NCI-H1436 (cell line): ENCODE measurements at places on chromosomes 4 and X.
A peak's percentile ranks its signal among the peaks of the same experiment; 100 is the strongest.

DNA sequence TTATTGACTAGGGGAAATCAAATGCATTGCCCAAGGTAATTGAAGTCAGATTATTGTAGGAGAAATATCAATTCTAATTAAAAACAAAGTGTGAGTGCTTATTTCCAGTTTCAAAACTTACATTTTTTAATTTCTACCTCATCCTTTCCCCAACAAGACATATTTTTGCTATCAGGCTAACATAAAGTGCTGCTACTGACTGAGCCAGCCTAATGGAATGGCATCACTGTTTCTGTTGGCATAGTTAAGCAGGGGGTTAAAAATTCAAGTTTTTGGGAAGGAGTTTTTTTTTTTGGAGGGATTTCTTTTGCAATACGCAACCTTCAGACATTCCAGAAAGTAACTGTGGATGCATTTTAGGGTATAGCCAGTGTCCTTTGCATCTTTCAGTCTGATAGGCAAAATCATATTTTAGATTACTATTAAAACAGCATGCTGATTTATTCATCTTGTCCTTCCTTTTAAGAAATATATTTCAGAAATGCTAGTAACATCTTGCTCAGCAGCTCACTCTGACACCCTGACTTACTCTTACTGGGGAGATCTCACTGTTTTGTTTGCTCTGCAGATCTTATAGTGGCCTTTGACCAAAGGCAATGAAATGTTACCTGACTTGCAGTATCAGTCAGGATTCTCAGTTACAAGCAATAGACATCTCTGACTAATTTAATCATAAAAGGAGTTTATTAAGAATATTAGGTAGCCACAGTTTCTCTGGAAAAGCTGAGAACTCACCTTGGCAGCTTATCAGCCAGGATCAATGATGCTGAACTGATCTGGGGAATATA lies 24.4 kb downstream of the GAB1 start:
- no peak for DNase-seq

- no peak for DNase-seq
Measured at GRCh38 chr4:148292686-148293085, 149.5 kb downstream of the NR3C2 start.

DNA sequence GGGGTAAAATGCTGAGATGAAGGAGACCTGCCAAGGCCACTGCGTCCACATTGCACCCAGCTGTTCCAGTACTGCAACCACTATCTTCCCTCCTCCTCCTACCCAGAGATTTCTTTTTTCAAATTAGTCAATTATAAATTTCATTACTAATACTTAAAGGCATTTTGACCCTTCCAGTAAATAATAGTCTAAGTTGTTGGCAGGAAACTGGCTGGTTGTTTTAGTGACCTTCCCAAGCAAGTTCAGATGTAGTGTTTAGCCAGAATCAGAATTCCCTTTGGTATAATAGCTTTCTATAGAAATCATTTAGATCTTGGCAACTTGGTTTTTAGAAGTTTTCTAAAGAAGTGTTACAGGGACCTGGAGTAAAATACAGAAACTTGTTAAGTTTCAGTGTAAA lies 66.0 kb downstream of the AASDH start:
- DNase-seq = no peak

GRCh38 chrX:53312946-53313727 lies 31.8 kb upstream of the IQSEC2 start:
- DNase-seq = peak; percentile 55

- DNase-seq = peak; percentile 34
Measured at GRCh38 chrX:110178179-110178865, 139.6 kb downstream of the AMMECR1 start.

DNA sequence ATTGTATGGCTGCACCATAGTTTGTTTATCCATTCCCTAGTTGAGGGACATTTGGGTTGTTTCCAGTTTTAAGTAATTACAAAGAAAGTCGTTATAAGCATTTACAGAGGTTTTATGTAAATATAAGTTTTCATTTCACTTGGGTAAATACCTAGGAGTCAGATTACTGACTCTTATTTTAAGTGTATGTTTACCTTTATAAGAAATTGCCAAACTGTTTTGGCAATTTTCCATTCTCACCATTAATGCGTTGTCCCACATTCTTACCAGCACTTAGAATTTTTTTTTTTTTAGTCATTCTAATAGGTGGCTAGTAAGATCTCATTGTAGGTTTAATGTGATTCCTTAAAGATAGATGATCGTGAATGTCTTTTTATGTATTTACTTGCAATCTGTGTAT lies 121.5 kb upstream of the NR3C2 start:
- DNase-seq = no peak

DNA sequence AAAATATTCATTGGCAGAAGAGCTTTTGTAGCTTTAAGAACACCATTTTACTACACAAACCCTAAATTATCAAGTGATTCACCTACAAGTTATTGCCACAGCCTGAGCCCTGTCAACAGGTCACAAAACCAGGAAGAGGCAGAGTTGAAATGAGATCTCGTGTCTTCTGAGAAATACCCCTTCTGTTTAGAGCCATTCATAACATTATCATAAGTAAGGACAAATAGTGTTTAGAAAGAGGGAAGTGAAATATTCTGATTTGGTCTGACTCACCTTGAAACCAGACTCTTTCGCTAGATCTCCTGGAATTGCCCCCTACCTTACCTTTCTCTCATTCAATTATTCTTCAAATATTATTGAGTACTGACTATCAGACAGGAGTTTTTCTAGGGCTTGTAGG lies 5.9 kb downstream of the ETDB start:
- no peak for DNase-seq

- no peak for DNase-seq
Measured at GRCh38 chrX:151816934-151817333, 82.4 kb downstream of the CNGA2 start.

DNA sequence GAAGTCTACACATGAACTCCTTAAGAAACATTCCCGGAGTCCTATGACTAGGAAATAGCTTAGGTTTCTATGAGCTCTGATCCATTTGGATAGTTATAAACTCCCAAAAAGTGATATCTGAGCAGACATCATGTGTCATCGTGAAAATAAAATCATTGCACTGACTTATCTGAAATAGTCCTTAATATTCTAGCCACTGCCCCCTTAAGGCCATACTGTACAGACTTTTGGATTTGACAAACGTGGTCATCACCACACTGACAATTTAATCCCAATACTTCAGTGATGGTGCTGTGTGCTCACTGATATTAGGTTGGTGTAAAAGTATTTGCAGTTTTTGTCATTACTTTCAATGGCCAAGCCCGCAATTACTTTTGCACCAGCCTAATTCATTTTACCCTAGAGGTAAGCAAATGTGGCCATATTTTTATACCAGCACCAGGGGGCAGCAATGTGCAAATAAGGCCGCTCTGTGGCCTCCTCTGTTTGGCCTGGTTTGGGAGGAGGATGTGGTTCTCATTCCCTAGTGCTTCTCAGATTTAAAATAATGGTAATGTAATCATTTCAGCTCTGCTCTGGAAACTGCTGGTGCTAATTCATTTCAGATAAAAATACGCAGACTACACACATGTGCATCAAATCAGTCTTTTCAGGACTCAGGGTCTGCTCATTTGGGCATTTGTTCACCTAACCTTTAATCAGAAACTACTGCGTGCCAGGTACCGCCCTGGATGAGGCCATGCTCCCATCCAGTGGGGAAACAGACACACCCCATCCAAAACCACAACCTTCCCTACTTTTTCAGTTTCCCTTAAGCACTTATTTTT lies 196.4 kb upstream of the C1QTNF7 start:
- DNase-seq = peak; percentile 28

DNA sequence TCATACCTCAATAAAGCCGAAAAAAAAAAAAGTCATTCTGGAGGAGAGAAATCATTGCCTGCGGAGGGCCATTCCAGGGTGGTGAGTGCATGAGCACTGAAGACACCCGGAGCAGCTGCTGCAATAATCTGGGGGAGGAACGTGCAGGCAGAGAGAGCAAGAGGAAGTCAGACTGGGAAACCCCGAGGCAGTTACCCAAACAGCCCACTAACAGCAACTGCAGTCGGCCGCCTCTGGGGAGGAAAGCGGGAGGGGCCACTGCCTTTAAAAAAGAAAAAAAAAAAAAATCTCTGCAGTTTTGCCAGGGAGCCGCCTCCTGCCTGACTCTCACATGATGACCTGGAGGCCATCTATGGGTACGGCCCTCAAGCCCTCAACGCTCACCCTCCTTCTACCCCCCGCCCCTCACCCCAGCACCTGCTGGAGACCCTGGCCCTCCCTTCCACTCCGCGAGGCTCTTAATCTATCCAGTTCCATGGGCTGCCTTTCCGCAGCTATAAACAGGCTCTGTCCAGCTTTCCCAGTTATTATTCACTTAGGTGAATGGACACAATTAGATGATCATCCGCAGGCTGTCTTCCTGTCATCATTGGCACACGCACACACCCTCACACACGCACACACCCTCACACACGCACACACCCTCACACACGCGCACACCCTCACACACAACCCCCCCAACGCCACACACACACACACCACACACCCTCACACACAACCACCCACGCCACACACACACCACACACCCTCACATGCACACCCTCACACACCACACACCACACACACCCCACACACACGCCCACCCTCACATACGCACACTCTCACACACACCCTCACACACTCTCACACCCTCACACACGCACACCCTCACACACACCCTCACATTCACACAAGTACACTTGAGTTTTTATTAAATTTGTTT lies 3.4 kb upstream of the AVPR2 start:
- DNase-seq = peak; percentile 72

- no peak for DNase-seq
Measured at GRCh38 chrX:136810493-136810892, 29.8 kb upstream of the ARHGEF6 start.

- DNase-seq = no peak
Measured at GRCh38 chrX:100830547-100830946, 10.4 kb downstream of the CSTF2 start.

DNA sequence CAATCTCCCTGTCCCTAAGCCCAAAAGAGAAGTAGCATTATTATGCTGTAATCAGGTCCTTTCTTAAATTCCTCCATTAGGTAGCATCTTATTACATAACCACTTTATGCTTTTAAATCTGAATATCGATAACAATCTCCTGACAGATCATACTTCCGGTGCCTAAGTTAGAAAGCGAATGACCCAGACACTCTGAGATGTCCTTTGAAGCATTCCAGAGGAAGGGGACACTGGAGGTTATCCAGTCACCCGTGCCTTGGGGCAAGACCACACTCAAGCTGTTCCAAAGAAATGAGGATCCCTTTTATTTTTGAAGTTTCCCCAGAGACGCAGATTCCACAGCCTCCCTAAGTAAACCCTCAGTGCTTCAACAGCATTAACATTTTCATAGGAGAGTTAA lies 125.7 kb downstream of the PALLD start:
- no peak for DNase-seq

GRCh38 chrX:31224381-31225012 lies 152.7 kb upstream of the FTHL17 start:
- no peak for DNase-seq

DNA sequence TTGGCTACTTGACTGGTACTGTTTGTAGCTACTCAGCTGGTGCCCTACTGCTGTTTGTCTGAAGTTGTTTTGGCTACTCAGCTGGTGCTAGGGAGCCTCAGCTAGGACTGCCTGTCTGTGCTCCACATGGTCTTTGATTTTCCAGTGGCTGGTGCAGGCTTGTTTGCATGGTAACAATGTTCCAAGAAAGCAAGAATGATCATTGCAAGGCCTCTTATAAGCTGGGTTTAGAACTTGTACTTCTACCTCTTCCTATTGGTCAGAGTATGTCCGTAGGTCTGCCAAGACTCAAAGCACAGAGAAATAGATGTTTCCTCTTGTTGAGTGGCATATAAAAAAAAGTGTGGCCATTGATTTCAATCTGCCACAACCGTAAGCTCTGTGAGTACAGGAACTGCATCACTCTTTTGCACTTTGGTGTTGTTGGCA lies 17.6 kb downstream of the NFKB1 start:
- DNase-seq = no peak
